Stimulated activated naive B cell treated with anti-CD40 and anti-IgM and Interleukin-4, amounts not matched to agents 10 μg/mL and 1 μg/mL and 100 μg/mL, for 72 hours (primary cell): ENCODE measurements at places on chromosomes 12 and 14.

- no peak for DNase-seq
Measured at GRCh38 chr12:24424889-24425600, 475.6 kb upstream of the SOX5 start.

DNA sequence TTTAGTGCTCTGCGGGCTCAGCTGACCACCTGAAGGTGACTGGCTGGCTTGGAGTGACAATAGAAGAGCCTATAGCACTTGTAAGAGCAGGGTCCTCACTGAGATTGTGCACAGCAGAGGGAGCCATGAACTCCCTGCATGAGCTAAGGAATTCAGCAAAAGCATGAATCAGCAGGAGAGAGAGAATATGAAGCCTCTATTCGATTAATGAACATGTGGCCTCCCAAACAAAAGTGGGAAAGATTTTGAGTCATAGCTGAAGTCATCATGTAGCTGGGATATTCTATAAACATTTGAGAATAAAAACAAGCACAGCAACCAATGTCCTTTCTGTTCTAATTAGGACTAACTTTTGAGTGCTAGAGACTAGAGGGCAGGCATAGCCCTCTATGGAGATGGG is 626.6 kb downstream of the DIO2 start:
- DNase-seq = no peak

DNA sequence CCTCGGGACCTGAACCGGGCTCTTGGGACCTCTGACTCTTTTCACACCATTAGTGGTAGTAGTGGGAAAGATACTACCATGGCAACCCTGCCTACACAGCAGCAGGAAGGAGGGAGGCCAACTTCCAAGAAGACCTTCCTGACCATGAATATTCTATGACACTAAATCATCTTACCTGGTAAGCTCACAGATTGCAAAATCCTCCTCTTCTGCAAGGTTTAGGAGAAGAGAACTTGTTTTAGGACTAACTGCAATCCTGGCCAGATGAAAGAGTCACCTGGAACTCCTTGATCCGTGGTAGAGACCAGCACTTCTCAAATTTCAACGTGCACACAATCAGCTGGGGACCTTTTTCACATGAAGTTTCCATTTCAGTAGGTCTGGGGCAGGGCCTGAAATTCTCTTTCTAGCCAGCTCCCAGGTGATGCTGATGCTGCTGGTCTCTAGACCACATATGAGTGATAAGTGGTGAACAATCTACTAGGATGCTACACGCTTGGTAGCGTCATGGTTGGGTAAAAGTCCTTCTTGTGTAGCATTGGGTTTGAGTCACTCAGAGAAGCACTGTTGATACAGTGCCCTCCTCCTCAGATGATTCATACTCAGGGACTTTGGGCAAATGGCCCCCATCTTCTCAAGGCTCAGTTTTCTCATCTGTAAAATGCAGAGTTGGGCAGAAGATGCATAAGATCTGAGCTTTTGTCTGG is 35.6 kb upstream of the FICD start:
- DNase-seq = no peak

GRCh38 chr12:113933201-113933786 is 32.8 kb downstream of the RBM19 start:
- no peak for DNase-seq

DNA sequence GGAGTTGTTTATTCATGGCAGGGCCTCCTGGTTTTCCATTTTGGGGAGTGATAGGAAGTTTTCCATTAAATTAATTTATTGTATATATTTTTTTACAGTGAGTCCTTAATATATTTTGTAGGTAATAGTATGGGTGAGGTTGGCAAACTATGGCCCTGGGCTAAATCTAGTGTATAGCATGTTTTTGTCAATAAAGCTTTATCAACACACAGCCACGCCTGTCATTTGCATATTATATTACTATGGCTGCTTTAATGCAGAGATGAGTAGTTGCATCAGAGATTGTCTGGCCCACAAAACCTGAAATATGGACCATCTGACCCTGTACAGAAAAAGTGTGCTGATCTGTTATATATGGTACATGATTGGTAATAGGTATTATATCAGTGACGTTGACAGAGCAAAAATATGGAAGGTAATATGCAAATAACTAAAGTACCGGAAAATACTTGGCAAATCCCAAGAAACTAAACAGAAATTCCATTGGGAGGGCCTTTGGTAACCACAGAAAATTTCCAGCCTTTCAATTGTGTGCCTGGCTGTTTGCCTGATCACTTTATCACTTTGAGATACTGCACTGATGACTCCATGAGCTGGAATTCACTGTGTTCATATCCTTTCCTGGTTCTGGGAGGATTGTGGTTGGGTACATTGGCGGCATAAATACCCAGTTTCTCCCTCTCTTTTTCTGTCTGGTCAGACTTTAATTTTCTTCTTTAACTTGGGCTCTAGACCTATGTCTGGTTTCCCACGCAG is 61.7 kb upstream of the RFLNA start:
- no peak for DNase-seq
